G401 (cell line): ENCODE measurements at places on chromosomes 2 and 18. TPM values are rescaled to one million over a fixed set of nuclear protein-coding genes. Genes with fewer than 3 reads are reported as not detected.

Gene LOXHD1
- total RNA-seq, result not detected in 2 replicates

Gene D2HGDH
- 48.4 and 50.7 TPM in 2 replicates for total RNA-seq

Gene TEX44
- not detected in 2 replicates for total RNA-seq

Gene SPC25
- total RNA-seq, result 19.0 and 32.4 TPM in 2 replicates

Gene IL1RL1
- not detected in 2 replicates for total RNA-seq

Gene MEP1B
- total RNA-seq, result not detected in 2 replicates

Gene RMND5A
- total RNA-seq, result 42.8 and 51.0 TPM in 2 replicates

Gene ITGA6
- 8.2 and 9.3 TPM in 2 replicates for total RNA-seq

Gene MARCHF4
- total RNA-seq, result 0.06 and 0.14 TPM in 2 replicates

Gene ERCC3
- total RNA-seq, result 38.4 and 54.4 TPM in 2 replicates

Gene KCNS3
- not detected in 2 replicates for total RNA-seq

Gene NGEF
- total RNA-seq, result 0.31 and 0.75 TPM in 2 replicates

Gene ADD2
- total RNA-seq, result 0.61 TPM in 1 of 2 replicates, not detected in the other

Gene KIAA2012
- not detected in 2 replicates for total RNA-seq

Gene CNGA3
- total RNA-seq, result not detected in 2 replicates

Gene FEV
- total RNA-seq, result not detected in 2 replicates

Gene SLC5A7
- not detected in 2 replicates for total RNA-seq

Gene MOCOS
- total RNA-seq, result not detected in 2 replicates

Gene HOXD12
- not detected in 2 replicates for total RNA-seq

Gene RESP18
- total RNA-seq, result not detected in 2 replicates

Gene MC5R
- not detected in 2 replicates for total RNA-seq

Gene LIMS4
- not detected in 2 replicates for total RNA-seq

Gene KIF3C
- 17.6 and 20.6 TPM in 2 replicates for total RNA-seq

Gene PPP1R1C
- not detected in 2 replicates for total RNA-seq

Gene TRIP12
- total RNA-seq, result 68.0 and 101 TPM in 2 replicates

Gene RAD51AP2
- total RNA-seq, result not detected in 2 replicates
